ENCODE measurements at places on chromosomes 2 and 18.

GRCh38 chr2:238731961-238732360 is 115.9 kb upstream of the TWIST2 start:
- DNase-seq = no peak

DNA sequence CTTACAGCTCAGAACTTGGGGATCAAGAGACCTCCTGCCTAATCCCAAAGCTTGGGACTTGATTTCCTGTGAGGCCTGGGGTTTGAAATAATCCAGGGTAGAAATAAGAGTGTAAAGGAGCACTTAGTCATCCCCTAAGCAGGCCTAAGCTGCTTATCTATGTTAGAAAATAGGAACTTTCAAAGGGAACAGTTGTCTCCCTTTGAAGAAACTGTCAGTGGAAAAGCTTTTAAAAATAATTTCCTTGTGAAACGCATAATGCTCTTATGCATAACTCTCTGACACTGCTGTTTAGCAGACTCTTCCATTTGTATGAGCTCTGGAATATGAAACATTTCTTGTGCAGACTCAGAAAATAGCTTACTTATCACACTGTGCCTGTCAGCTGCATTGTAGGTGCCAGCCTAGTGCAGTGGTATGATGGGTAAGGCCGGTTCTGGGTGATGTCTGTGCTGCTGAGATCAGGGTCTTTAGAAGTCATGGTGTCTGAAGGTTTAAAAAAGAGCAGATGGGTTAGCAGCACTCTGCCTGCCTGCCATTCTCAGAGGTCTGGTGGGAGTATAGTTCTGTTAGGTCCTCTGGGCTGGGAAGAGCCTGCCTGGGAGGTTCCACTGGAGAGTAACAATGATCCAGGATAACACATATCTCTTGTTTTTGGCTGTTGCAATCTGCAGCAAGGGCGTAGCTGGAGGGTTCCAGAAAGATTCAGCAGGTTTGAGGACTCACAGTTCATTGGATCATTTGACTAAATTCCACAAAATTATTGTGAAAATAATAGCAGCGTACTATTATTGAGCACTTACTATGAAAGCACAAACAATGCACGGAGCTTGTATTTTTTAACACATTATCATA is 283.2 kb upstream of the MEX3C start:
- DNase-seq = no peak

DNA sequence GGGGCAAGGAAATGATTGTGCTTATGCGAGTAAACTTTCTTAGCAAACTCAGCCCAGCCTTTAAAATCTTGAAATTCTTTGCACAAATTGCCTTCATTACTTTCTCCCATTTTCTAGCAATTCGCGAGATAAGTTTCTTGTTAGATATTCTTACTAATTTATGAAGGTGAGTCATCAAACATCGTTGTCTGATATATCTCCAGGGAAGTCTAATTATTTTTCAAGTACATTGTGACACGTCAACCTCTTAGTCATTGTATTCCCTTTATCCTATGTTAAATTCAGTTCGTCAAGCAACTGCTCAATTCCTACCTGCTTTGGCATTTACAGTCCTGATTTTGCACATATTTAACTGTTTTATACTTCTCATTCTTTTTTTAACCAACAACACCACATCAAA is 854.5 kb upstream of the CRIM1 start:
- DNase-seq = no peak

DNA sequence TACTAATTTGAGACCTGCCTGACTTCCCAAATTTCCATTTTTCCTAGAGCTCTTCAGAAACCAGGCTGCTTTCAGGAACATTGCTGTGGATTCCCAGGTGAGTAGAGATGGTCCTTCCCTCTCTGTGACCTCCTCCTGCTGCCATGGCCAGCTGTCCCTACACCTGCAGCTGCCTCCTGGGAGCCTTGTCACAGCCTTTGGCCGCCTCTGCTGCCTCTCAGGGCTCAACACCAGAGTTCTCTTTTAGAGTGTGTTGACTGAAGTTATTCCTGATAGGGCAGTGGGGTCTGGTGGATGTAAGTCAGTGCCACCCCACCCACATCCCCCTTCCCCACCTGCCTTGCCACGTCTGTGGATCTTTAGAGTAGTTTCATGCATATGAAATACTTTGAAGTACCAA is 22.9 kb downstream of the SPATS2L start:
- no peak for DNase-seq

GRCh38 chr2:202689459-202689858 is 54.7 kb downstream of the FAM117B start:
- no peak for DNase-seq

GRCh38 chr2:41990245-41990644 is 57.6 kb upstream of the PKDCC start:
- DNase-seq = no peak

DNA sequence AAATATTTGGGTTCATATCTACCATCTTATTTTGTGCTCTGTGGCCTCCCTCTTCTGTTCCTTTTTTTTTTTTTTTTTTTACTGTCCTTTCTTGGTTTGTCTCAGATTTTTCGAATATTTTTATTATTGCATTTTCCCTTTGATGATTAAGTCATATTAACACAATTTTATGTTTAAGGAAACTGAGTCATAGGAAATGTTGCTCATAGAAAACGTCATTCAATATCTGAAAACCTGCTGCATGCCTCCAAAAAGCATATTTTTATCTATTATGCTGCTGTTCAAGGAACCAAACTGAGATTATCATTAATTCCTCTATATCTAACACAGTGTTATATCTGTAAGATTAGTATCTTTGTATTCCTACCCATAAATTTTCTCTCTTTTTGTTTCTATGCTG is 614.3 kb upstream of the SLC8A1 start:
- no peak for DNase-seq

All from lower leg skin (tissue), 4 donors.